ENCODE measurements at places on chromosomes 3 and 15. TPM values are rescaled to one million over a fixed set of nuclear protein-coding genes. Genes with fewer than 3 reads are reported as not detected.

The BFSP2 gene
- not detected for polyA plus RNA-seq

GRCh38 chr15:94691169-94691568 is 459.8 kb downstream of the MCTP2 start:
- no peak for DNase-seq

DNA sequence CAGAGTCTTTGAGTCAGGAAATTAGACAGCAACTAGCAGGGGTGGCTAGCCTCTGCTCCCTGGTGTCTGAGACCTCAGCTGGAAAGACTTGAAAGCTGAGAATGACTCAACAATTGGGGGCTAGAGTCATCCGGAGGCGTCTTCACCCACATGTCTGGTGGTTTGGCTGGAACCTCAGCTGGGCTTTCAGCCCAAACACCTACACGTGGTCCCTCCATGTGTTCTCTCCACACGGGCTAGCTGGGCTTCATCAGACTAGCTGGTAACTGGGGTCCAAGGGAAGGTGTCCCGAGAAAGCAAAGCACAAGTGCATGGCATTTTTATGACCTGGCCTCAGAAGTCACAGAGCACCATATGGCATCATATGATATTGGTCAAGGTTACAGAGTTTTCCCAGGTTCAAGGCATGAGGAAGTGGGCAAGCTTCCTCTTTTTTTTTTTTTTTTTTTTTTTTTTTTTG is 19.9 kb upstream of the ABHD2 start:
- DNase-seq, result peak; percentile 31

DNA sequence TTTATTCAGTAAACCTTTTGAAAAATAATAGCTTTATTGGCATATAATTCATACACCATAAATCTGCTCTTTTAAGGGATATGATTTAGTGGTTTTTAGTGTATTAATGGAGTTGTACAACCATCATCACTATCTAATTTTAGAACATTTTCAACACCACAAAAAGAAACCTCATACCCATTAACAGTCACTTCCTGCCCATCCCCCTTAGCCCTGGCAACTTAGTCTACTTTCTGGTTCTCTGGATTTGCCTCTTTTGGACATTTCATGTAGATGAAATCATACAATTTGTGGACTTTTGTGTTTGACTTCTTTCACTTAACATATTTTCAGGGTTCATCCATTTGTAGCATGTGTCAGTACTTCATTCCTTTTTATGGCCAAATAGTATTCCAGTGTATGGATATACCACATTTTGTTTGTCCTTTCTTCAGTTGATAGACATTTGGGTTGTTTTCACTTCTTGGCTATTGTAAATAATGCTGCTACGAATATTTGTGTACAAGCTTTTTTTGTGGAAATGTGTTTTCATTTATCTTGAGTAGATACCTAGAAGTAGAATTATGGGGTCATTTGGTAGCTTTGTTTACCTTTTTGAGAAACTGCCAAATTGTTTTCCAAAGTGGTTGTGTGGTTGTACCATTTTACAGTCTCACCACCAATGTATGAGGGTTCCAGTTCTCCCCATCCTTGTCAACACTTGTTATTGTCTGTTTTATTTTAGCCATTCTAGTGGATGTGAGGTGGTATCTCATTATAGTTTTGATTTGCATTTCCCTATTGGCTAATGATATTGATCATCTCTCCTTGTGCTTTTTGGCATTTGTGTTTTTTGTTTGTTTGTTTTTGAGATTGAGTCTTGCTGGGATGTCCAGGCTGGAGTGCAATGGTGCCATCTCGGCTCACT is 45.8 kb downstream of the SMAD3 start:
- no peak for DNase-seq

DNA sequence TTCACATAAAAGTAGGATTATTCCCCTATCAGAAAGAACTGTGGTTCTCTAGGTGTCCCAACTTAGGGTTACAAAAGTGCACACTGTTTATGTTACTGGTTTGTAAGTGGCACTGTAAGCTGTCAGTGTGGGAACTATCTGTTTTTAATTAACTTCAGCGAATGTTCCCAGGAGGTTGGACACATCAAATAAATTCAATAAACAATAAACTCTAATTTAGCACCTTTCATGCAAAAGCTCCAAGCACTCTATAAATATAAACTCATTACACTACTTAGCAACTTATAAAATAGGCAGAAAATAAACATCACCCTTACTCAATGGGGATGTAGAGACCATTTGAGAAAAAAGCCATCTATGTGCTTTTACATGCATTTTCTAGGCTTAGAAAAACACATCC is 168.4 kb upstream of the SLC2A2 start:
- no peak for DNase-seq

DNA sequence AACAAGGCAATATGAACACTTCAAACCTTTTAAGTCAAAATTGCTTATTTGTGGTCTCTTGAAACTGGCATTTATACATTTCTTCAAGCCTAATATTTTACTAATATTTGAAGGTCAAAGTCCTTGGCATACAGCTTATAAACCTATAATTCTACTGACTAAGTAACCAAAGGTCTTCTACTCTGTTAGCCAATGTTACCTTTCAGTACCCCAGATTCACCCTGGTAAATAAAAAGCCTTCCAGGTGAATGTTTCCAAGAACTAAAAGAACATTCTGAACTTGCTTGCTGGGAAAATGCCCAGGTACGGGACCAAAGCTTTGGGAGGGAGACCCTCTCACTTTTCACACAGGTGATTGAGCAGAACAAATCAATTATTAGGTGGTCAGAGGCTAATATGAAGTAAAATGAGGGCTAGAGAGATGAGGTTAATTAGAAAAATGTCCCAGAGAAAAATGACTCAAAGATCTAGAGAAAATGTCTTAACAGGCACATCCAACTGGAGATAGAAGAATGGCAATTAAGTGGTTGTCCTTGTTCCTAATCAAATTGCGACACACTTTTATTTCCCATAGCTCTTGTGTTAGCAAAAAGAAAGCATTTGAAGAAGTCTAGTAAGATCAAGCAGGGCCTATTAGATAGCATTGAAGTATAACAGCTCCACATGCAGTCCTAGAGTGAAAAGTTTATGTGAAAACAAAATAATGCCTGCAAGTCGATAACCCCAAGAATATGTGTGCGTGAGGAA is 232.0 kb downstream of the FOXP1 start:
- no peak for DNase-seq

GRCh38 chr15:39573844-39574243 is 7.0 kb upstream of the THBS1 start:
- DNase-seq, result no peak

DNA sequence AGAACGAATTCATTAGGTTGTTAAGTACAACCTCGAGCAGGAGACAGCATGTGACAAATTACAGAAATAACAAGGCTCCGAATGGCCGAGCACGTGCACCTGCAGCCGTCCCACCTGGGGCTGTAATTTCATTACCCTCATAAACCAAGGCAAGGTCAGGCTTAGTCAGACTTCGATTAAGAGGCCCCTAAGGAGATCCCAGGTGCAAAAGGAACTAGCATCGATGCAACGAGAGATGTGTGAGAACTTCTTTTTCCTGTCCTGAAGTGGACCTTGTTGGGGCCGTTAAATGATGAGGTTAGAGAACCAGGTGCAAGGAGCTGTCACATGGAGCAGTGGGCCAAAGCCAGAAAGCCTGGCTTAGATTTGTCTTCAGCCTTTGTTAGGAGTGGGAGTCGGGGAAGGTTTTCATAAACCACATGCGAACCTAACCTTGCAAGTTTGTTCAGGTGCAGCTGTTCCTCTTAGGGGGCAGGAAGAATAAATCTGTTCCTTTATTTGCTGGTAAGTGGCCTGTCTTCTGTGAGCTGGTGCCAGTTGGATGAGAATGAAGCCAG is 559.9 kb upstream of the MCTP2 start:
- DNase-seq, result no peak

- DNase-seq, result no peak
Measured at GRCh38 chr3:187964760-187965159, 189.2 kb upstream of the LPP start.

DNA sequence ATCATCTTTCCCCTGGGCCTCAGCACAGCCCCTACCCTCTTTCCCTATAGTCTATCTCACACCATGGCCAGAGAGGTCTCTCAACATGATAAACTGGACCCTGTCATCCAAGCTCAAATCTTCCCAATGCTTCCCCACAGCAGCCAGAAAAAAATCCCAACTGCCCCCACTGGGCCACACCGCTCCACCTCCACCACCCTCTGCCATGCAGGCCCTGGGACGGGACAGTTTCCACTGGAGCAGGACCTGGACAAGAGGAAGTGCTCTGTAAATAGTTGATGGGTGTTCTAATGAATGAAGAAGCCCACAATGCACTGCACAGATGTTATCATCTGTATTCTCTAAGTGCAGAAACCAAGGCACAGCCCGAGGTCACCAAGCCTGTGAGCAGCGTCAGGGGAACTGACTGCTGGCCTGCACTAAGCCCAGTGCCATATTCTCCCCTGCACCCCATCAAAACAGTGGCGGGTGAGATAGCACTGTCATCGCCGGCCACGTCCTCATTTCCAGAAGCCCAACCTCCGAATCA is 161.1 kb downstream of the NUP210 start:
- no peak for DNase-seq

DNA sequence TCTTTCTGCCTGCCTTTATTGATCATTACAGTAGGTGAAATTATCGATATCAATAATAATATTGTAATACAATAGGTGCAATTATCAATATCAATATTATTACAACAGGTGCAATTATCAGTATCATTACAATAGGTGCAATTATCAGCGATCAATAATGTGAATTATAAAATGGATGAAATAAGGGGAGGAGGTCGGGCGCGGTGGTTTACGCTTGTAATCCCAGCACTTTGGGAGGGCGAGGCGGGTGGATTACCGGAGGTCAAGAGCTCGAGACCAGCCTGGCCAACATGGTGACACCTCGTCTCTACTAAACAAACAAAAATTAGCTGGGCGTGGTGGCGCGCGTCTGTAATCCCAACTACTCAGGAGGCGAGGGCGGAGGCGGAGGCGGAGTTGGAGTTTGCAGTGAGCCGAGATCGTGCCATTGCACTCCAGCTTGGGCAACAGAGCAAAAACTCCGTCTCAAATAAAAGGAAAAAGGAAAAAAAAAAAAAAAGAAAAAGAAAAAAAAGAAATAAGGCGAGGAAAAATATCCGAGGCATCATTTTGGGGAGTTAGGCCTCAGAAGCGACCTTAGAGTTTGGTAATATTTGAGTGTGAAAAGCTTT is 611 bp upstream of the BNIP2 start:
- DNase-seq, result peak; percentile 86
